ENCODE measurements at places on chromosomes 3 and 15.

- DNase-seq: no peak
Observed at GRCh38 chr3:71061581-71061980, 521.9 kb downstream of the FOXP1 start.

GRCh38 chr15:25609371-25609770 is 170.5 kb upstream of the UBE3A start:
- no peak for DNase-seq

DNA sequence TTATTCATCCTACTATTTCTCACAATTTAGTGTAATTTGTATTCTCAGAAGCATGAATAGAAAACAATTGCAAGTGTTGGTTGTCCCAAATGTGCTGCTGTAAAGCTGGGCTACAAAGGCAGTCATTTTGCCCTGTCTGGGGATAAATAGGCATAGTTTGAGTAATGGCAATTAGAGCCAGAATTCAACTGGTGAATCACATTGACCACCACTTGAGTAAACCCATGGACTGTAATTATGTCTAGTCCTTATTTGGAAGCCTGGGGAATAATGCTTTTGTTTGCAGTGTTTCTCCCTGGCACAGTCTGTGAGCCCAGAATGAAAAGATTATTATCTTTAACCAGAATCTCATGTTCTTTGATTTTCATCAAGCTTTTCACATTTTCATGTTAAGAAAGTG is 30.5 kb upstream of the CHL1 start:
- DNase-seq: peak; percentile 71

DNA sequence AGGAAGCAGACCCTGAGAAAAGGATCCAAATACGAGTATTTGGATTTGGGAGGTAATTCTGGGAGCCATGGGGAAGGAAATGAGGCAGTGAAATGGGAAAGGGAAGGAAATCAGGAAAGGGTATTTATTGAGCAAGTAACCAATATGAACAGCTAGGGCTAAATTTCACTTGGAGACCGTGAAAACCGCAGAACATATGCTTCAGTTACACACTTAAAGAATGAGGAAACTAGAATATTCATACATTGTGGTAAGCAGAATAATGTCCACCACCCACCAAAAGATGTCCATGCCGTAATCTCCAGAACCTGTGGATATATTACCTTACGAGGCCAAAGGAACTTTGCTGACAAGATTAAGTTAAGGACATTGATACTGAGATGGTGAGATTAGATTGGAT is 63.3 kb downstream of the LRRN1 start:
- DNase-seq: no peak

GRCh38 chr15:64131547-64131946 is 20.0 kb upstream of the SNX22 start:
- no peak for DNase-seq

GRCh38 chr3:103532986-103533385 is 1098.2 kb downstream of the ZPLD1 start:
- DNase-seq: no peak

GRCh38 chr3:13596426-13597205 is 47.7 kb downstream of the FBLN2 start:
- no peak for DNase-seq

- DNase-seq: no peak
Observed at GRCh38 chr15:100653608-100654007, 51.2 kb downstream of the ASB7 start.

- DNase-seq: peak; percentile 62
Observed at GRCh38 chr3:182650568-182651128, 142.7 kb upstream of the ATP11B start.

- no peak for DNase-seq
Observed at GRCh38 chr15:74460298-74460697, 662 bp downstream of the UBL7 start.

DNA sequence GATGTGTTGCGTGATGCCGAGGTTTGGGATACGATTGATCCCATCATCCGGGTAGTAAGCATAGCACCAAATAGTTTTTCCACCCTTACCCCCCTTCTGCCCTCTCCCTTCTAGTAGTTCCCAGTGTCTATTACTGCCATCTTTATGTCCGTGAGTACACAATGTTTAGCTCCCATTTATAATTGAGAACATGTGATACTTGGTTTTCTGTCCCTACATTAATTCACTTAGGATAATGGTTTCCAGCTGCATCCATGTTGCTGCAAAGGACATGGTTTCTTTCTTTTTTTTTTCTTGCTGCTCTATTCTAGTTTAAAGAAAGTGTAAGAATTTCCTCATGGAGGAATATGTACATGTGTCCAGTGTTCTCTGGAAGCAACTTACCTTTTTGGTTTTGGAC is 51.8 kb downstream of the NSUN3 start:
- DNase-seq: no peak

GRCh38 chr15:73867426-73867825 is 5.9 kb upstream of the TBC1D21 start:
- DNase-seq: no peak

DNA sequence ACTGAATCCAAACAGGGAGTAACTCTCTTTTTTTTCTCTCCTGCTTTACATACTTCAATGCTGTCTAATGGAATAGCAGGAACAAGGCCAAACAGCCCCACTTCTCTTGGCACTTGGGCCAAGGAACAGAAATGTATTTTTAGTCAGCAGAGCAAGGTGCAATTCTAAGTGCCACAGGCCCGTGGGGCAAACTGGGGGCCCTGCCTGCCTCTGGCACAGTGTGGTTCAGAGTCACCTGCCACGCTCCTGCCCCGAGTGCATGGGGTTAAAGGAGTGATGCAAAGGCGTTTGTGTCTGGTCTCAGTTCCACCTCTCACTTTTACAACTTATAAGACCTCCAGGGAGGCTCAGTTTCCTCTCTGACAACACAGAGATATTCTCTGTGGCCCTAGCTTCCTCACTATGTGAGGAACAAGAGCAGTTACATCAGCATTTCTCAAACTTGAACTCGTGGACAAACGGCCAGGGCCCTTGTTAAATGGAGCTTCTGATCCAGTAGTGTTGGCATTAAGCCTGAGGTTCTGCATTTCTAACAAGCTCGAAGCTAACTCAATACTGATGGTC is 51.3 kb downstream of the LRIG1 start:
- DNase-seq: no peak

DNA sequence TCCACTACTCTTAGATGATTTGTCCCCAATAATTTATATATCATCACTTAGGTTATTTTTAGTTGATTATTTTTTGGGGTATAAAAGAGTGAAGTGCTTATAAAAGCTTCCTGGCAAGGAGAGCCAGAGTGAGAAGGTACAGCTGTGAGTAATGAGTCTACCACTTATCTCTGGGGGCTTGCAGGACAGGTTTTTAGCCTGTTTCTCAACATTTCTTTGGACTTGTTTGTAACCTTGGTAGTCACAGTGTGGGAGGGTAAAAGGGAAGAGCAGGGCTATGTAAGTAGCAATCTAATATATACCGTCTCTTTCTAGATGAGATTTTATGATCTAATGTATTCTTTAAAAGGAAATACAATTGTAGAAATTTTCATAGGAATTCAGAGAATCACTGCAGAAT is 321.3 kb upstream of the GOLIM4 start:
- DNase-seq: no peak

DNA sequence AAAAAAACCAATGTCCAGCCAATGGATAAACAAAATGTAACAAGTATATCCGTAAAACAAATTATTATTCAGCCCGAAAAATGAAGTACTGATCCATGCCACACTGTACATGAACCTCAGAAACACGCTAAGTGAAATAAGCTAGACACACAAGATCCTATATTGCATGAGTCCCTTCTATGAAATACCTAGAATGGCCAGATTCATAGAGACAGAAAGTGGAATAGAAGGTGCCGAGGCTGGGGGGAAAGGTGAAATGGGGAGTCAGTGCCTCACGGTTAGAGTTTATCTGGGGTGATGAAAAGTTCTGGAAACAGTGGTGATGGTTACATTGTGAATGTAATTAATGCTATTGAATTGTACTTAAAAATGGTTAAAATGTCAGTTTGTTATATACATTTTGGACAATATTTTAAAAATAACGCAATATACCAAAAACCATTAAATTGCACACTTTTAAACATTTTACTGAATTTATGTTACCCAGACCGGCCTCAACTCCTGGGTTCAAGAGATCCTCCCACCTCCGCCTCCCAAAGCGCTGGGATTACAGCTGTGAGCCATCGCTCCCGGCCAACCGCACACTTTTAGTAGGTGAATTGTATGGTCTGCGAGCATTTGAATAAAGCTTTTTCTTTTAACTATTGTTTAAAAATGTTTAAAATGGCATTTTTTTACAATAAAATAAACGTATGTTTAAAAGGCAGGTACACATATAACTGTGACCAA is 2.1 kb downstream of the RNF168 start:
- DNase-seq: no peak

DNA sequence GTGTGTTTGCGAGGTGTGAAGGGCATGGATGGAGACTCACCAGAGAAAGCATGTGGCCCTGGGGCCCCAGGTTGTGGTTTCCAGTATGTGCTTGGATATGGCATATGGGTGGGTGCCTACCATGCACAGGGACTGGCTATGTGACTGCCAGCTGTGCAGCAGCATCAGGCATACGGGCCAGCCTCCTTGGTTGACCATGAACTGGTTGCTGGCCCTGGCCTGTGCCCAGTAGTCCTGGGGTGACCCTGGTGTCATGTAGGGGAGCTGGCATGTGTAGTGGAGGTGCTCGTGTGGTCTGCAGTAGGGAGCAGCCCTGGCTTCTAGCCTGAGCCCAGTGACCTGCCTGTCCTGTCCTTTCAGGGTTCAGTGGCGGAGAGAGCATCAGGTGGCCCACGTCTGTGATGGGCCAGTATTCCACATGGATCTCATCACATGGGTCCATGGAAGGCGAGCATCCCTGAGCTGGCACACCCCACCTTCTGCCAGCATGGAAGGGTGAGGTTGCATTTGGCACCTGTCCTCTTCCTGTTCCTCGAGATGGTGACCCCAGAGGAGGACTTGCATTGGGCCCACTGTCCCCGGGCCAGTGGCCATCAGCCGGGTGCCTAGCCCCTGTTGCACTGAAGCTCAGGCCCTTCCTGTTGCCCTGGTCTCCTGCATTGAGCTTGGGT is 228.9 kb downstream of the SNRPN start:
- DNase-seq: no peak

DNA sequence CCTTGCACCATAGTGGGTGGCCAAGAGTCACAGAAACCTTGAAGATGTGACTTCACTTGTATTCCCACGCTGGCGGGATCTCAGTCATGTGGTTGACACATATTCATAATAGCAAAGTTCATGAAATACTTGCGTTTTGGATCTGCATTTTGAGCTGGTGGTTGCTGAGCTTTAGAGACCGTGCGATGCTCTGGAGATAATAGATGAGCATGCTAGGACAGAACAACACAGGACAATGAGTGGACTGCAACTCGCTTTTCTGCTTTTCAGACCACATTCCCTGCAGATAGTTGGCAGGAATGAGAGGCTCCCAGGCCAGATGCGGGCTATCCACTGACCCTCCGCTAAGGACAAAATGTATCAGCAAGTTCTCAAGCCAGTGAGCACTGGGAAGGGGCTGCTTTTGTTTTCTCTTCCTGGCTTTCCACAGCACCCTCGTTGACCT is 13.8 kb upstream of the STARD5 start:
- no peak for DNase-seq

DNA sequence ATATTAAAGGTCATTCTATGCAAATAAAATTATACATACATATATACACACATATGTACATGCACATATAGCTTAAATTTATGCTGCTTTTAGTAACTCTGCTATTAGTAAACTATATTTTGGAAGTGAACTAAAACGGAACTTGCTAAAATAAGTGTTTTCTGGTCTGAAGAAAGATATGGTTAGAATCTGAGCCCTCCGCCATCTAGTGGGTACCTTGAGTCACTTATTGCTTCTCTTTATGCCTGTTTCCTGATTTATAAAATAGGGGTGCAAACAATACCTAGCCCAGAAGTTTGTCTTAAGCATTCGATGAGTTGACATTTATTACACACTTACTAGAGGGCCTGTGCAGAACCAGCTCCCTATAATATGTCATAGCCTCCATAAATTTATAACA is 255.7 kb downstream of the CNTN6 start:
- no peak for DNase-seq

GRCh38 chr3:66642019-66642418 is 141.2 kb upstream of the LRIG1 start:
- no peak for DNase-seq

DNA sequence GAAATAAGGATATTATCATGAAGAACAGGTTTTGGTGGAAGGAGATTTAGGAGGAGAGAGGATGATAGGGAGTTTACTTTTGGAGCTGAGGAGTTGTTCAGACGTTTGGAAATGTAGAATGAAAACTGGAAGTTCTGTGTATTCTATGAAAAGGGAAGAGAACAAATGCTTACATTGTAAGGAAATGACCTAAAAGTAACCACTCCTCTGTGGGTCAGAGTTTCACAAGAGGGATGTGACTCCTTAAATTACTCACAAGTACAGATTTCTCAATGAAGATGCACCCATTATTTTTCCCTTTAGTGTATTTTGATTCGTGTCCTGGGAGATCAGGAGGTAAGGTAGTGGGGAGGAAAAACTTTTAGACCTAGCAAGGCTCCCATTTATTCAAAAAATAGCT is 4.0 kb downstream of the RNF13 start:
- DNase-seq: no peak

DNA sequence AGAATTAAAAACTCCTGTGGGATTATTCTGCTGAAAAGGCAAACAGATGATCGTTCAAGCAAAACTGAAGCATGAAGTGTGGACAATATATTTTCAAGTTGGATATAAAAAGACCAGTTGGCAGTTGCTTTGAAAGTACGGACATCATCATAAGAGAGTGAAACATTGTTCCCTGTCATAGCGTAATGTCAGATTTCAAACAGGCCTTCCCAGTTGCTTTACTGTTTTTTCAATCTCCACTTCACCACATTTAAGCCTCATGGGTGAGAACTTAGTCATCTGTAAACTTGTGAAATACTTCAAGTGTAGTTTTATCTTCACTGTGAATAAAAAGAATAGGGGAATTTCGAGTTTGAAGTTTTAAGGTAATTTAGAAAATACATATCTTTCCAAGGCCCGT is 435.1 kb upstream of the CNTN3 start:
- no peak for DNase-seq

DNA sequence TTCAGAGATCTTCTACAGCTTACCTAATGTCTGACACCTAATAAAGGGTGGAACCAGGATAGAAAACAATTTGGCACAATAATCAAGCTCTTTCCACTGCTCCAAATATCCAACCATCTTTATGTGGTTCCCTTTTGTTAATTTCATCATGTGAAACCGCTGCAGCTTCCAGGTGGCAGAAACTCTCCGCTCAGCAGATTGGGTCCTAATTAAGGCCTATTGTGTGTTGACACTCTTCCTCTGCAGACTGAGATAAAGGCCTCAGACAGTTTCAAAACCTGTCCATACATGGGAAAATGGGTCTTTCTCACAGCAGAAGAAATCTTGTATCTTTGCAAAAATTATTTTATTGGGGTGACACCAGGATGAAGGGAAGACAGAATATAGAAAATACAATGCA is 1002.4 kb upstream of the SEMA6D start:
- DNase-seq: no peak

GRCh38 chr15:82849556-82850512 is 40.4 kb downstream of the WHAMM start:
- DNase-seq: peak; percentile 56

DNA sequence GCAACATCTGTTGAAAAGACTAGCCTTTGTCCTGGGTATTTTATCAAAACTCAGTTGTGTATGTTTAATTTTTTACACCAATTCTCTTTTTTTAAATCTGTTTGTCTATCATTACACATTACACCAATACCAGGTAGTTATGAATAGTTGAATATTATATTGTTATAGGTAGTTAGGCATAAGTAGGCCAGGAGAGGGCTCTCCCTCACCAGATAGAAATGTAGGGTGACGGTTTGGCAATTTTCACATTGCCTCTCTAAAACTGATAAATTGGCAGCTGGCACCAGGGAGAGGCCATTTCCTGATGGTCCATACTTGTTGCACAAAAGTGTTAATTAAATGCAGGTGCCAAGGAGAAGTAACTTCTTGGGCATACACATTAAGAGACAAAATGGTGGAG is 483.1 kb upstream of the EPHA6 start:
- DNase-seq: no peak
